ENCODE measurements at places on chromosomes 12 and 14.

GRCh38 chr12:116933512-116934246 lies 22.9 kb downstream of the FBXW8 start:
- no peak for DNase-seq

- no peak for DNase-seq
Measured at GRCh38 chr14:62077676-62078261, 315.5 kb downstream of the SNAPC1 start.

GRCh38 chr12:89879766-89880165 lies 171.1 kb upstream of the ATP2B1 start:
- no peak for DNase-seq

GRCh38 chr14:22884076-22884737 lies 1.2 kb downstream of the REM2 start:
- no peak for DNase-seq

DNA sequence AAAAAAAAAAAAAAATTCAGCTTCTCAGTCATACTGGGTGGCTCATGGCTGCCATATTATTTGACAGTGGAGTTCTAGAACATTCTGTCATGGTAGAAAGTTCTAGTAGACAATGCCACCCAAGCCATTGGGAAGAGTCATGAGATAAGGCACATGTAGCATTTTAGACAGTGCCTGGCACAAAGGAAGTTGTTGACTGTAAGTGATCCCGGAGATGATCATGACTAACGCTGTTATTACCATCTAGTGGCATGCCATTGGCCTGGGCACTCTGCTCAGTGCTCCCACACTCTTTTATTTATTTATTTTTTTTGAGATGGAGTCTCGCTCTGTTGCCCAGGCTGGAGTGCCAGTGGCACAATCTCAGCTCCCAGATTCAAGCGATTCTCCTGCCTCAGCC lies 80.4 kb downstream of the FOXN4 start:
- DNase-seq = no peak

DNA sequence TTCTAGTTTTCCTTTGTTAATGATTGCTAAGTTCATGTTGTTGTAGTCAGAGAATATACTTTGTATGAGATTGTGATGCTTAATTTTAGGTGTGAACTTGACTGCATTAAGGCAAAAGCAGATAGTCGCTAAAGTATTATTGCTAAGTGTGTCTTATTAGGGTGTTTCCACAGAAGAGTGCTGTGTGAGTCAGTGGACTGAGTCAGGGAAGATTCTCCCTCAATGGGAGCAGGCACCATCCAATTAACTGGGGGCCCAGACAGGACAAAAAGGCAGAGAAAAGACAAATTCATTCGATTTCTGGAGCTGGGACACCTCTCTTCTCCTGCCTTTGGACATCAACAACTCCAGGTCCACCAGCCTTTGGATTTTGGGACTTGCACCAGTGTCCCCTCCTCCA lies 48.5 kb downstream of the BAZ1A start:
- DNase-seq = no peak

DNA sequence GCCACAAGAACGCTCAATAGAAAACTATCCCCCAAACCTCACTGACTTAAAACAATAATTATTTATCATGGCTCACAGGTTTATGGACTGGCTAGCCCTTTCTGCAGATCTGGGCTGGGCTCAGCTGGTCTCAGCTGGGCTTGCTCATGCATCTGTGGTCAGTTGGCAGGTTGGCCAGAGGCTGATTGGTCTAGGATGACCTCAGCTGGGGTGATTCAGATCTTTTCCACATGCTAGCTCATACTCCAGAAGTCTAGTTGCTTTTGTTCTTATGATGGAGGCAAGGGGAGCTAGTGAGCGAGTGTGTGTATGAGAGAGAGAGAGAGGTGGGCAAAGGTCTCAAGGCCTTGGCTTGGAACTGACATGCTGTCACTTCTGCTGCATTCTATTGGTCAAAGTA lies 181.2 kb upstream of the NRXN3 start:
- DNase-seq = no peak

- no peak for DNase-seq
Measured at GRCh38 chr12:92029136-92029535, 116.5 kb downstream of the BTG1 start.

- DNase-seq = no peak
Measured at GRCh38 chr12:103801709-103802585, 39.1 kb downstream of the NT5DC3 start.

GRCh38 chr14:61343991-61344405 lies 22.6 kb downstream of the PRKCH start:
- no peak for DNase-seq

- no peak for DNase-seq
Measured at GRCh38 chr12:4215229-4216186, 58.1 kb upstream of the CCND2 start.

- no peak for DNase-seq
Measured at GRCh38 chr12:12097891-12098690, 27.4 kb downstream of the BCL2L14 start.

DNA sequence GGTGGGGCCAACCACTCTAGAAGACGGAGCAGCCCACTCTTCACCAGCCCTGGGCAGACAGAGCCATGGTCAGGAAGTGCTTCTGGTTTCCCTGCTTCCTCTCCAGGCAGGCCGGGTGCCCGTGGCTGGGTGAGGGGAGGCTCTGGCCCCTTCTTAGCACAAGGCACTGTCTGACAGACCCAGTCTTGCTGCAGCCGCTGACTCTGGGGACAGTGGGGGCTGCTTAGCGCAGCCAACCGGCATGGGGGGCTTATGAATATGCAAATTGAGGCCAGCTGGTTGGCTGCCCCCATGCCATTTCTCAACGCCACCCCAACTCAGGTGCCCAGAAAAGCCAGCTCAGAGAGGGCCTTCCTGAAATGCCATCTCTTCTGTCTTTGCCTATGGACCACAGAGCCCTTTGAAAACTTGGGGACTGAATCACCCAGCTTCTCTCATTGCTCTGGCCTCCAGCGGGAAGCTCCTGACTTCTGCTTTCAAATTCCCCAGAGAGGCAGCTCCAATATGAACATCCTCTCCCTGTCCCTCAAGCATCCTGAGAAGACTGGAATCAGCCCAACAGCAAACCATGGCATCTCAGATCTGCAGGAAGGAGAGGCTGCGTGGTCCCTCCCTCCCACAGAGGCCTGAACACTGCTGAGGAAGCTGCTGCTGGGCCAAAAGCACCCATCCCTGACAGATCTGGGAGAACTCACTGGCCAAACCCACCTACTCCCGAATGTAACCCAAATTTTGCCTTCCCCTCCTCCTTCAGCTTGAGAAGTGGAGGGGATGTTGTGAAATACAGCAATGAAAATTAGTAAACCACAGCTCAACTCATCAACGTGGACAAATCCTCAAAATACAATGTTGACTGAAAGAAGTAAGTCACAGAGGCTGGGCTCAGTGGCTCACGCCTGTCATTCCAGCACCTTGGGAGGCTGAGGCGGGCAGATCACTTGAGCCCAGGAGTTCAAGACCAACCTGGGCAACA lies at the start of gene PROX2:
Gene PROX2, minus strand, starts transcription at position 205 of the 973 bp plus-strand sequence. CDS start 12,311 bp downstream, outside the sequence.
- DNase-seq = no peak

GRCh38 chr14:69666690-69667211 lies 55.4 kb downstream of the SUSD6 start:
- DNase-seq = no peak

GRCh38 chr12:104427547-104427938 lies 29.2 kb upstream of the CHST11 start:
- no peak for DNase-seq

DNA sequence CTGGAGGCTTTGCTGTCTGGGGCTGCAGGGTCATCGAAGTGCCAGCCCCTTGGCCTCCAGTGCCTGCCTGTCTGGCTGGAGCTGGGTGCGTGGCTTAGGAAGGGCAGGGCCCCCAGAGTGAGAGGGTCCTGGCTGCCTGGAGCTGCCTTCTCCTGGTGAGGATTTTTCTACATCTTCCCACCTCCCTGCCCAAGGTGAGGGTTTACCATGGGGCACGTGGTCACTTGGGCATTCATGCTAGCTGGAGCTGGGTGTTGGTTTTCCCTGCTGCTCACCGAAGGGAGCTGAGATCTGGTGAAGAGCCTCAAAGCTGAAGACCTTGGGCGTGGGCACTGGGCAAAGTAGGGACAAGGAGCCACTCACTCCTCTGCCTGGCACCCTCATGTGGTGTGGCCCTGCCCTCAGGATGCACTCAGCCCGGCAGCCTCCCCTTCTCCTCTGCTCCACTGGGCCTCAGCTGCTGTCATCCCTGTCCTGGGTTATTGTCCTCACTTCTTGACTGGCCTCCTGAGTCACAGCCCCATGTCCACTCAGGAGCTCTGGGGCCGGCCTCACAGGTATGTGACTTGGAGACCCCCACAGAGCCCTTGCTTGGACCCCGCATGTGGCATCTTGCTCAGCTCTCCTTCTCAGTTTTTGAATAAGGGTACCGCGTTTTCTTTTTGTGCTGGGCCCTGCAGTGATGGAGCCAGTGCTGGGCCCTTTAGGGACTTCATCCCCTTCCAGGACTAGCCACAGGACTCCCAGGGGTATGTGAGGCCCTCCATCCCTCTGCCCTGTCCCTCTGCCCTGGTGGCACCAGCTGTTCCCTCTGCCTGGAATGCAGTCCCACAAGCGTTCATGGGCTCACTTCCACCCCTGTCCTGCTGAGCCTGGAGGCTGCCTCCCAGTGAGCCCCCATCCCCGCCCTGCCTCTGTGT lies 1.6 kb downstream of the CEP170B start:
- DNase-seq = no peak

- no peak for DNase-seq
Measured at GRCh38 chr14:80959496-80959895, 4.1 kb downstream of the TSHR start.

DNA sequence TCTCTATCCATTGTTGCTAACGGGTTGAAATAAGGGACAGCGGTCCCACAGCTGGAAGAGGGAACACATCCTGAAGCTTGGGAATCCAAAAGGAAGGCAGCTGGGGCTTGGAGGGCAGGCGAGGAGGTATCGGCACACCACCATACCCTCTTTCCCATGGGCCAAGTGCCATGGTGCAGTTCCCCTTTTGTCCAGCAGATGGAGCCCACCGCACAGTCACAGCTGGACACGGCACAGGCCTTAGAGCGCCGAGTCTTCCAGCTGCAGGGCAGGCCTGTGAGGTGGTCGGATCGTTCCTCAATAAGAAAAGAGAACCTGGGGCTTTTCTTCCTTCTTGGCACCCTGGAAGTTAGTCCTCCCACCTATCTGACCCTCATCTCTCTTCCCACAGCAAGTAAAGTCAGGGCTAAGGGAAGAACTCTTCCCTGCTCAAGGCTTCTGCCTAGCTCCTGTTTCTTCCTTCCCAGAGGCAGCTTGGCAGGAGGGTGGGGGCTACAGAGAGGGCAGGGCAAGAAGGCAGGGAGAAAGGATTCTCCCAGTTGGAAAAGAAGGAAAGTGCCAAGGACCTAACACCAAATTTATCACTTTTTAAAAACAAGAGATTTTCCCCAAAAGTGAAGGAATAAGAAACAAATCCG lies 8.6 kb downstream of the PPP1R1A start:
- peak; percentile 85 for DNase-seq

GRCh38 chr12:38053113-38053512 lies 263.5 kb upstream of the ALG10B start:
- DNase-seq = no peak

- no peak for DNase-seq
Measured at GRCh38 chr12:5154091-5154490, 110.4 kb downstream of the KCNA5 start.

- no peak for DNase-seq
Measured at GRCh38 chr12:13539051-13539450, 342.5 kb downstream of the EMP1 start.

DNA sequence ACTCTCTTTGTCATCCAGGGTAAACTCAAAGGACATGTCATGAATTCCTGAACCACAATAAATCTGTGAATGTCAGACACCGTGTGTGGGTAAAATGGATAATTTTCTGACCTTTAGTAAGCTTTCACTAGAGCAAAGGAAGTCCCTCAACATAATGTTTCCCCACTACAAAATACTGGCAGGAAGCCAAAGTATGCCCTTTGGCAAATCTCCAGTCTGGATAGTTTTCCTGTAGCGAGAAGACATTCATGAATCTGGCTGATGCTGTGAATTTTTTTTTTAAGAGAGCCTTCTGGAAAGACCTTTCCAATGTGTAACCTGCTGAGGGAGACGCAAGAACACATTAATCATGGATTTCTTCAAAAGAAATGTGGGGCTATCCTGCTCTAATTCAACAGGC lies 389.6 kb upstream of the DDHD1 start:
- no peak for DNase-seq

DNA sequence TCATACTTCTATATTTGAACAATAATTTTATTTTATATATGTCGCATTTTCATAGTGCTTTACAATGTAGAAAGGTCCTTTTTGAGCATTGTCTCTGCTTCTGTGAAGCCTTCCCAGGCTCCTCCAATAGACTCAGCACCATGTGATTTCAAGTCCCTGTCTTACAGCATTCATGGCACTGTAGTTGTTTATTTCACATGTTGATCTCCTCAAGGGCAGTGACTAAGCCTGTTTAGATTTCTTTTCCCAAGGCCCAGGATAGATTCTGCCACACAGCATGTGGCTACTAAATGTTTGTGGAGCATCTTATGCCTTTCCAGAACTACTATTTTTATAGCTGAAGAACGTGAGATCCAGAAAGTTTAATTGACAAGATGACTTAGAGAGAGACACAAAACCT lies 391.7 kb downstream of the TMEM117 start:
- DNase-seq = no peak

DNA sequence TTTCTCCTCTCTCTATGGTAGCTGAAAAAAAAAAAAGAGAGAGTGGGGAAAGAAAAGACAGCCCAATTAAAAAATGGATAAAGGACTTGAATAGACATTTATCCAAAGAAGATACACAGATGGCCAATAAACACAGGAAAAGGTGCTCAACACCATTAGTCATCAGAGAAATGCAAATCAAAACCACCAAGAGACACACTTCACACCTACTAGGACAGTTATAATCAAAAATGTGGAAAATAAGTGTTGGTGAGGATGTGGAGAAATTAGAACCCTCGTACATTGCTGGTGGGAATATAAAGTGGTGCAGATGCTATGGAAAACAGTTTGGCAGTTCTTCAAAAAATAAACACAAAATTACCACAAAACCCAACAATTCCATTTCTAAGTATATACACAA lies 172.4 kb upstream of the GRIN2B start:
- no peak for DNase-seq

DNA sequence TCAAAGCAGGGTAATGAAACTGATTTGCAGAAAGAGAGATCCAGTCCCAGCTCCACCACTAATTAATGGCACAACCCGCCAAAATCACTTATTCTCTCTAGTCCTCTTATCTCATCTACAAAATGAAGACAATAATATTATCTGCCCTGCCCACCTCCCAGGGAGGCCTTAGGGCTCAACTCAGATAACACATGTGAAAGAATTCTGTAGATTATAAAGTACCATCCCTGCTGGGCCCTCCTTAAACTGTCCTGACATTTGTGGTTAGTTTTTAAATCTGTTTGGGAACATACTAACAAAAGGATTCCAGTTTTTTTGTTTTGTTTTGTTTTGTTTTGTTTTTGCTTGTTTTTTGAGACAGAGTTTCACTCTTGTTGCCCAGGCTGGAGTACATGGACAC lies 7.3 kb downstream of the POMT2 start:
- DNase-seq = no peak
